CD4-positive, alpha-beta T cell treated with Interleukin-15 for 4 hours (primary cell): ENCODE measurements at places on chromosomes 2 and 18.

- DNase-seq: no peak
These were observed 120.4 kb downstream of the DCDC2C start for GRCh38 chr2:3823748-3824147.

- no peak for DNase-seq
These were observed 6.0 kb downstream of the DNER start for GRCh38 chr2:229708335-229708734.

DNA sequence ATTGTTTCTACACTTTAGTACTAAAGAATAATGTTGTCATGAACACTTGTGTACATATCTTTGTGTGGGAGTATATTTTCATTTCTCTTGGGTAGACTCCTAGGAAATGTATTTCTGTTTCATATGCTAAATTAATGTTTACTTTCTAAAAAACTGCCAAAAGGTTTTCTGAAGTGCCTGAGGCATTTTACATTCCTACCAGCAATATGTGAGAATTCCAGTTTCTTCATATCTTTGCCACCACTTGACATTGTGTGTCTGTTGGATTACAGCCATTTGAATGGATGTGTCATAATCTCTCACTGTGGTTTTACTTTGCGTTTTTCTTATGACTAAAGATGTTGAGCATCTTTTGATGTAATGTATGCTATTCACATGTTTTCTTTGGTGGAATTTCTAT is 428.2 kb upstream of the KCNH7 start:
- no peak for DNase-seq

- no peak for DNase-seq
These were observed 8.2 kb downstream of the FAM110C start for GRCh38 chr2:38155-38554.

- DNase-seq: no peak
These were observed 25.9 kb downstream of the HDLBP start for GRCh38 chr2:241289597-241289996.

DNA sequence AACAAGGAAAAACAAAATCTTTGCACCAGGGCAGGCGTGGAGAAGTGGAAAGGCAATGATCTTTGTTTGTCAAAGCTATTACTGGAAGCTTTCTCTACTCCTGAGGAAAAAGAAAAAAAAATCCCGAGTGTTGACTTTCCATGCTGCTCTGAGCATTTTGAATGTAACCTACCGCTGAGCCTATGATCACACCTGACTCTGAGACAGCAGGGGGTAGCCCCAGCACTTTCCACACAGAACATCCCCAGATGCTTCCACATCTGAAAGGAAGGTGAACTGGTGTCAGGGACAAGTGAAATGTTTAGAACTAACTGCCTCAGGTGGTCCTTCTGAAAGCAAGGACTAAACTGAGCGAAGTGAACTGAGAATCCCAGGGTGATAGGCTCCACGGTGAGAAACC is 1315.1 kb upstream of the DDX18 start:
- no peak for DNase-seq

GRCh38 chr2:84231478-84231877 is 227.6 kb downstream of the SUCLG1 start:
- DNase-seq: no peak

- DNase-seq: no peak
These were observed 104.5 kb upstream of the NCK2 start for GRCh38 chr2:105640246-105640645.

DNA sequence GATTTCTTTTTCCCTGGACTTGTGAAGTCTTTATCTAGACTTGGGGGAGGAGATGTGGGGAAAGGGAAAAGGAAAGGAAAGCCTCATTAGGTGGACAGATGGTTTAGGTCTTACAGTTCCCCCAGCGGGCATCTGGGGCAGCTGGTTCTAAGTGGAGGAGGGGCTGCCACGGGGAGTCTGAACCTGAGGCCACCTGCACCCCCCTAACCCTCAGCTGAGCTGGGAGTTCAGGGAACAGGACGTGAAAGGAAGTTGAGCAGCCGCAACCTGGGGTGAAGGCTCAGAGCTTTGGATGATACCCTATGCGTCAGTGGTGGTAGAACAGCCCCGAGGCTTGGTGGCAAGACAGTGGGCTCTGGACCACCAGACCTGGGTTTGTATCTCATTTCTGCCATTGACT is 26.8 kb downstream of the ITM2C start:
- DNase-seq: no peak

GRCh38 chr2:23387845-23388244 is 2.9 kb downstream of the KLHL29 start:
- no peak for DNase-seq

DNA sequence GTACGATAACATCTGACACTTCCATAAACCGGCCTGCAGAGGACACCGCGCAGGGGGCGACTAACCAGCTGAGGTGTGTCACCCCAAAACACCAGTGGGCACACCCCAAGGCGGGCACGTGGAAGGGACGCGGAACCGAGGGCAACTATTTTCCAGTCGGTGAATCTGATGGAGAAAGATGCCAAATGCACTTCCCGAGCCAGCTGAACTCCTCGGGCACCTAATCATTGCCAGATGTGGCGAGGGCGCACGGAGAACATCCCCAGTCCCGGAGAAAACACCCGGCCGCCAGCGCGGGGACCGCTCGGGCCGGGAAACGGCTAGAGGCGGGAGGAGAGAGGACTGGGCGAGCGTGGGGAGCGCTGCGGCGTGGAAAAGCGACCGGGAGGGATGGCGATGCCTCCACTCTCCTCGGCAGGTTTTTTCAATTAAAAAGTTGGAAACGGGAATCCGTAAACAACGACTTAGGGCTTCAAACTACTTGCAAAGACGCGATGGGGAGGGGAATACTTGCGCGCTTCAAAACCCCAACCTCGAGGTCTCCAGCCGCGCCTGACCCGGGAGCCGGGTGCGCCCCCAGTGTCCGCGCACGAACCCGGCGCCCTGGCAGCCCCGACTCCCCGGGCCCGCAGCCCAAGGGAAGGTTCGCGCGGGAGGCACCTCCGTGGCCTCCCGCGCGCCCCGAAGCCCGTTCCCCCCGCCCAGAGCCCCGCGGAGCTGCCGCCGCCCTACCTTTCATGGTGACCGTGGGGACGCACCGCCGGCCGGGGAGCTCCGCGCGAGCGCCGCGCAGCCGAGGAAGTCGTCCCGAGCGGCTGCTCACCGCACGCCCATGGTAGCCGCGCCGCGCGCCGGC is 497 bp downstream of the COLEC12 start:
- no peak for DNase-seq

DNA sequence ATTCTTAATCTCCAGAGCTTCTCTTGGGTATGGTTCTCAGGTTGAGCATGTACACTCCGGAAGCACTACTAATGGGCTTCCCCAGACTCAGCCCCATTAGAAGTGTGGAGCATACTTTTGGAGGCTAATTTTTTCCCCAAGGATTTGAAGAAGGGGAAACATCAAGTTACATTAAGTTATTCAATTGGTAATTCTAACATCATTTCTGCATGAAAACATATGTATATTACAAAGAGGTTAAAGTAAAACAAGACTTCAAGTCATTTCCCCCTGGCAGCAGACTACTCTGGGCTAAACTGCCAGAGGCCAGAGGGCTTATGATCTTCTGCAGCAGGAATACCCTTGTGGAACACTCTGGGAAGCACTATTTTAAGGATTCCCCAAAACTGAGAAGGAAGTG is 227.7 kb upstream of the STK17B start:
- no peak for DNase-seq

DNA sequence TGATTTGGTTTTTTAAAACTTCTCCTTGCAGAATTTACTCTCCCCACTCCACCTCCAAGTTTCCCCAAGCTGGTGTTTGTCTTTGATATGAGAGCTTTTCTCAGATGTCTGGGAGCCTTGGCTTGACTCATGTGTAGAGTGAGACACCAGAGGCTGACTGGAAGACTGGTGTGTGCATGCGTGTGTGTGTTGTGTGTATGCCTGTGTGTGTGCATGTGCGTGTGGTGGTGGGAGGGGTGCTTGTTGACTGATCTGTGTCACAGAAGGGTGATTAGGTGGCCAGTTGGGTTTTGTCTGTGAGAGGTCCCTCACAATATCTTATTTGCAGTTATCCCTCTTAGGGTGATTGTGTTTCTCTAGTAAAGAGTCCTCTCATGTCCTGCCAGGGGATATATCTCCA is 50.5 kb upstream of the HPCAL1 start:
- no peak for DNase-seq

DNA sequence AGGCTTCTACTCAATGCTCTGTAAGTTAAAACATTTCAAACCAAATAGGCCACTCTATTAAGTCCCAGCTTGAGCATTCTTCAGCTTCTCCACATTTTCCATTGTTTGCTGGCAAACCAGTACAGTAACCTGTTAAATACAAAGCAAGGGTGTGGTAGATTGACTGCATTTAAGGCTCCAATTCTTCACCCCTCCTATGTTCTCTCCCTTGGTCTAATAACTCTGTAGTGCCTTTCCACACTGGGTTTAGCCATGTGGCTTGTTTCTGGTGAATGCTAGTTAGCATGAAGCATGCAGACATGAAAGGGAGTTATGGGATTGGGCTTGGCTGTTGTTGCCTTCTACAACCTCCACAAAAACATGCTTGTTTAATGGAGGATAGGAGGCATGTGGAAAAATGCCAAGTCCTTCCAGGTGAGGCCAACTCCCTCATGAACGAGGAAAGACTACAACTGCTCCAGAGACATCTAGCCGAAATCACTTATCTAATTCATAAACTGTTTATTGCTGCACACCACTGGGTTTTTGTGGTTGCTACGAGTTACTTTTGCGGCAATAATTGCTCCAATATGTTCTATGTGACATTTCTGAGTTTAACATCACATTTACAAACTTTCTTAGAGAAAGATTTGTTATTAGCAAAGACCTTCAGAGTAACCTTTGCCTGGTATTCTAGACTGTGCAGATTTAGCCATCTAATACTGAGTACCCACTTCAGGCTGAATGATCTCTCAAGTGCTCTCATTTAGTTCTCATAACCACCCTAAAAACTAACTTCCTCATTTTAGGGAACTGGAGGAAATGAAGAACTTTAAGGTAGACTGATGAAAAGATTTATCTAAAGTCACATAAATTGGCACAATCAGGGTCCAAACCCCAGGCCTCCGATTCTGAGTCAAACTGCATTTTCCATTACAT is 104.0 kb downstream of the SMAD2 start:
- DNase-seq: no peak

- DNase-seq: no peak
These were observed 3.9 kb upstream of the SPC25 start for GRCh38 chr2:168894101-168894500.

DNA sequence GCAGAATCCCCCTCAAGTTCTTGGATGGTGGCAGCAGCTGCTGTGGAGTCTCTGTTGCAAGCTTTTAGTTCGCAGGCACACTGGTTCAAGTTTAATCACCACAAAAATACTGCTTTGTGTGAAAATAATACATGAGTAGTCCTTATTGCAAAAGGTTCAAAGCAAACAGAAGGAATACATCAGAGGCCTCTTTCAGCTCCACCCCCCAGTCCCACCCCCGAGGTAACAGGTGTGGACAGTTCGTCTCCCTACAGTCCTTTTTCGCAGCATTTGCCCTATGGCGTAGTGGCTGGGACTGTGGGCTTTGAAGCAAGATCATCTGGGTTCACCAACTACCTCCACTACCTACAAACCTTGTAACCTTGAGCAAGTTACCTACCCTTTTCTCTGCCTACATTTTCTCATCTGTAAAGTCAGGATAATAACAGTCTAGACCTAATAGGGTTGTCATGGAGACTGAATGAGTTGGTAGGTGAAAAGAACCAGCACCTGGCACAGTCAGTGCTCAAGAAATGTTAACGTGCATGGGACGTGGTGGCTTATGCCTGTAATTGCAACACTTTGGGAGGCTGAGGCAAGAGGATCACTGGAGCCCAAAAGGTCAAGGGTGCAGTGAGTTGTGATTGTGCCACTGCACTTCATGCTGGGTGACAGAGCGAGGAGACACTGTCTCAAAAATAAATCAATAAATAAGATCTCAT is 61.7 kb downstream of the TCF7L1 start:
- DNase-seq: no peak

DNA sequence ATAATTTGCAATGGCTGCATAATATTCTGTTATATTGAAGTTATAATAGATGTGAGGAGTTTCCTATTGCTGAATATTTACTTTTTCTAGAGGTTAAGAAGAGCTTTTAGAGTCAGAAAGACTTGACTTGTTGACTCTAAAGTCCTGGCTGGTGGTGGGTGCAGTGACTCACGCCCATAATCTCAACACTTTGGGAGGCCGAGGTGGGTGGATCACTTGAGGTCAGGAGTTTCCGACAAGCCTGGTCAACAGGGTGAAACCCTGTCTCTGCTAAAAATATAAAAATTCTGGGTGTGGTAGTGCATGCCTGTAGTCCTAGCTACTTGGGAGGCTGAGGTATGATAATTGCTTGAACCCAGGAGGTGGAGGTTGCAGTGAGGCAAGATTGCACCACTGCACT is 33.9 kb upstream of the ATIC start:
- no peak for DNase-seq

DNA sequence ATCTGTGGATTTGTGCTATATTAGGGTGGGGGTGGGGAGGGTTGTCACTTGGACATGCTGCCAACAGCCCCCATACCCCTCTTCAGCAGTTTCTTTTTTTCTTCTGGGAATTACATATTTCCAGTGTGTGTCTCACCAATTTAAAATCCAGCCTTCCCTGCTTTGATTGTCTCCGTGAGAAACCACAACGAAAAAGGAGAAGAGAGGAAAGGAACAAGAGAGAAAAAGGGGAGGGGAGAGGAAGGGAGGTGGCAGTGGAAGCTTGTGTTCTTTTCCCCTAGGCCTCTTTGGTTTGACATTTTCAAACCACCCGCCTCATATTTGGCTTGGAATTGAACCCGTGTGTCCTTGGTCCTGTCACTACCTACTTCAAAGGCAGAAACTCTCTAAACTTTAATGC is 860 bp downstream of the CTNNA2 start:
- no peak for DNase-seq

GRCh38 chr2:61993422-61994024 is 88.0 kb downstream of the COMMD1 start:
- DNase-seq: peak; percentile 23

DNA sequence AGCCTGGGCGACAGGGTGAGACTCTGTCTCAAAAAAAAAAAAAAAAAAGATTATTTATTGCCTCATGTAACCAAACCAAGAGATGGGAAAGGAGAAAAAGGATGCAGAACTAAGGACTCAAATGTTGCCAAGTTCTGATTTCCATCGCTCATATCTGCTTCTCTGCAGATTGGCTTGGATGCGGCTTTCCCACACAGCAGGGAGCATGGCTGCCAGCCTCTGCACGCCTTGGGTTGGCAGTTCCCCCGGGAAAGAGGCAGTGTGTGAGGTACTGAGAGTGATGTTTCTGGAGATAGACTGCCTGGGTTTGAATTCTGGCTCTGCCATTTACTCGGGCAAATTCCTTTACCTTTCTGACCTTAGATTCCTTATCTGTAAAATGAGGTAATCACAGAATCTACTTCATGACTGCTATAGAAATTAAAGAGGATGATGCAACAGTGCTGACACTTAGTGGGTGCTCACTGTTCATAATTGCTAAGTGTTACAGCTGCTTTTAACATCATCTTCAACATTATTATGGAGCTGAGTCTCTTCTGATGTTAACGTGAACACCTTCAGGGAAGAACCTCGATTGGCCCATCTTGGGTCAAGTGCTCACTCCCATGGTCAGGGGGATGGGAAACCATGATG is 68.8 kb downstream of the ACAA2 start:
- DNase-seq: no peak
